ENCODE measurements at places on chromosomes 4 and X.
A peak's percentile ranks its signal among the peaks of the same experiment; 100 is the strongest.

DNA sequence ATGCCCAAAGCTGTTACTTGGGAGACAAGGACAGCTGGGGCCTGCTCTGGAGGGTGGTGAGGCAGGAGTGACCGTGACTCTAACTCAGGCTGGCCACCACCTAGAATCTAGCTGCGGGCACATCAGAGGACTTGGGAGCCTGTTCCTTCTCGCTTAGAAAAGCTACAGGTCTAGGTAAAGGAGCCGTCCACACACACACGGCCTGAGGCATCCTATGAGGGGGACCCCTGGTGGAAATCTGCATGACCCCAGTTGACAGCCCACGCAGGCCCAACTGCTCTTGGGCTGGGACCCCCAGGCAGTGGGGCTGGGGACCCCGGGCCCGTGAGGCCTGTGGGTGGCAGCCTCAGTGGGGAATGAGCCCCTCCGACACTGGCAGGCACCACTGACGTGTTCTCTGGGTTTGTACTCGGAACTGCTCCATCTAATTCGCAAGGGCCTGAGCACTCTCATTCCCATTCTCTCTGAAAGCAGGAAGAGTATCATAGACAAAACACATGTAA is 75.6 kb downstream of the ACOX3 start:
- no peak for DNase-seq

DNA sequence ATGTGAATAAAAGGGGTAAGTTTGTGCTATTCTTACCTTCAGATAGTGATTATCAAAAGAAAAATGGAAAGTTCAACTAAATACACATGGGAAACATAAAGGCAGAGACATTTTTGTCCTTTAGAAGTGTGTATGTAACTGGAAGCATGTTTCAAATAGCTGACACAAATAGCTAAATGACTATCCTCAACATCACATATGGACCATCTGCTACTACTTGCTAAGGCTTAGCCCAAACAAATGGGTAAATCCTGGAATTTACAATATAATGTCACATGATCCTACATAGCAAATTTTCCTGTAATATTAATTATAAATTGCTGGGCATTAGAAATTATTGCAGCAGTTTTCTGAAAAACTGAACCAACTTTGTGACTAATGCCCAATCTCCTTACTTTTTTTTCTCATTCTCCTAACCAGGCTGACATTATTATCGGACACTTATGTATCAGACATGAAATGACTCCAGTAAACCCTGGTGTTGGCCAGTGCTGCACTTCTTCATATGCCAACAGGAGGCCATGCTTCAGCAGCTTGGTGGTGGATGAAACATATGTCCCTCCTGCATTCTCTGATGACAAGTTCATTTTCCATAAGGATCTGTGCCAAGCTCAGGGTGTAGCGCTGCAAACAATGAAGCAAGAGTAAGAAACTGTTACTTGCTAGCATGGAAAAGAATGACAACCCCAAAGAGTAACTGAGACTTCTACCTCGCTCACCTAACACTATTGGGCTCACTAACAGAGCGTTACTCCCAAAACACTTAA is 16.1 kb downstream of the AFP start:
- no peak for DNase-seq

DNA sequence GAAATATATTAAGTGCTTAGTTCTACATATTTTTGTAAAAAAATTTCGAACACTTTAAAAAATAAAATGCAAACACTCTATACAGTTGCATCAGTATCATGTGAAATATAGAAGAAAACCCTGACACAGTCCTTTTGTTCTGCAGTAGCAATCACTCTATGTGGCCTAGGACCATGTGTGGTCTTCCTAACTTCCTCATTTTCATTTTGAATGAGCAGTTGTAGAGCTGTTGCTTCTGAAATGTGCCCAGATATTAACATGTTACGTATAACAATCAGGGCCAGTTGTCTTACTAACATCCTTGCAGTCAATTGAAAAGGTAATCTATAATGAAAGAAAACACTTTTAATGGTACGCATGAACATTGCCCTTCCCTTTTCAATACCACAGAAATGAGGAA is 107.9 kb downstream of the ZNF827 start:
- DNase-seq = no peak

GRCh38 chr4:31573554-31573953 is 853.4 kb downstream of the PCDH7 start:
- DNase-seq = no peak

GRCh38 chr4:8283631-8284121 is 14.1 kb downstream of the HTRA3 start:
- DNase-seq = no peak

DNA sequence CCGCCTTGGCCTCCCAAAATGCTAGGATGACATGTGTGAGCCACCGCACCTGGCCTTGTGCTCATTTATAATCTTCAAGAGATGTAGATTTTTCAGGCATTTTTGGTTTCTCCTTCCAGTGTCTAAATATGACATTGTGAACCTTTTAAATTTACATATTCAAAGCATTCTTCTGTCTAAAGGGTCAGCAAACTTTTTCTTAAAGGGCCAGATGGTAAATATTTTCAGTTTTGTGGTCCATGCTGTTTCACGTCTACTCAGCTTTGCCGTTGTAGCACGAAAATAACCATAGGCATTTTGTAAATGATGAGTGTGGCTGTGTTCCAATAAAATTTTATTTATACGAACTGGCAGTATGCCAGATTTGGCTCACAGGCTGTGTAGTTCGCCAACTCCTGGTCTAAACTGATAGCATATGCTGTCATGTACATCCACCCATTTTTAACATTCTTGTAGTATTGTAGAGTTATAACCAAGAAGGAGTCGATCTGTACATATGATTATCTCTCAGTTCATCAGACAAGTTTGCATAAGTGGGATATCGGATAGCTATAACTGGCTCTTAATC is 12.7 kb upstream of the GCNA start:
- DNase-seq = no peak

DNA sequence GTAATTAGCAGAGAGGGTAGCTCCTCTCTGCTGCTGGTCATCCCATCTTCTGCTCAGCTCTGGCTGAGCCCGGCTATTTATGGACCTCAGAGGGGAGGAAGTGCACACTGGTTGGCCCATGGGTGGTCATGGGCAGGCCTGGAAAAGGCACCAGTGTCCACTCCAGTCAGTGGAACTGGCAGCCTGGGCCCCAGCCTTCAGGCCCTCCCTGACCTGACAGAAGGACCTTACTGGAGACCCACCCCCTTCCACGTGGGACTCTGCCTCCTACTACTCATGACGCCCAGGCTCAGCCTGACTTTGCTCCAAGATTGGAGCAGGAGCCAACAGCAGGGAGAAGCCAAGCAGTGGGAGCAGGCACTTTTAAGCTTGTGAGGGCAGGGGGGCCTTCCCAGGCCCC is 8.0 kb upstream of the ART3 start:
- DNase-seq = no peak

DNA sequence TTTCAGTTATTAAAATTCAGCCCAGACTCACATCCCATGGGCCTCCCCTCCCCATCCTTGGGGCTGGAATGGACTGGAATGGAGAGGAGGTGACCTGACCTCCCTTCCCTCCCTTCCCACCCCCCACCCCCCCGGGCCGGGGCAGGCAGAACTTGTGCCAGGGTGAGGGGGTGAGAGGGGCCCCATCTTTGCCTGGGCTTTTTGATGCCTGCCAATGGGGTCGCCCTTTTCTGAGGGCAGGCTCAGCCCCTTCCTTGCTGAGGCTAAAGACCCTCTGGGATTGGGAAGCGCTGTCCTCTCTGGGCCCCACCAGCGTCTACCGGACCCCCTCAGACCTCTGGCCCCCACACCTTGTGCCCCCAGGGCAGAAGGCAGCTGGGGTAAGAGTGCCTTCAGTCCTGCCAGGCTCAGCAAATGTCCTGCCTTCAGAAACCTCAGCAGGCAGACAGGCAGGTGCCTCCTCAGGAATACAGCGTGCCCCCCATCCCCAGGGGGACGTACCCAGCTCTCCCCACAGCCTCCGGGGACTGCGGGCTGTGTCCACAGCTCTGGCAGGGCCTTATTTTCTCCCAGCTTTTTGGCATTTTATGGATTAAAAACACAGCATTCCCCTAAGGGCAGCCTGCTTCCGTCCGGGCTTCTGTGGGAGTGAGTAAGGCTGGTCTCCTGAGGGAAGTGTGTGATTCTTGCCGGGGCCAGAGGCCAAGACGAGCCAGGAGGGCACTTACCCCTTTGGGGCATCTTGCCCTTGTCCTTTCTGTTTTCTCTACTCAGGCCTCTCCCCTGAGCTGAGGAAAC is 12.6 kb upstream of the CCNQ start:
- DNase-seq = no peak

- no peak for DNase-seq
Observed at GRCh38 chr4:73922766-73923630, 53.8 kb downstream of the CXCL1 start.

GRCh38 chrX:16804923-16805464 is 18.7 kb downstream of the TXLNG start:
- DNase-seq = no peak

DNA sequence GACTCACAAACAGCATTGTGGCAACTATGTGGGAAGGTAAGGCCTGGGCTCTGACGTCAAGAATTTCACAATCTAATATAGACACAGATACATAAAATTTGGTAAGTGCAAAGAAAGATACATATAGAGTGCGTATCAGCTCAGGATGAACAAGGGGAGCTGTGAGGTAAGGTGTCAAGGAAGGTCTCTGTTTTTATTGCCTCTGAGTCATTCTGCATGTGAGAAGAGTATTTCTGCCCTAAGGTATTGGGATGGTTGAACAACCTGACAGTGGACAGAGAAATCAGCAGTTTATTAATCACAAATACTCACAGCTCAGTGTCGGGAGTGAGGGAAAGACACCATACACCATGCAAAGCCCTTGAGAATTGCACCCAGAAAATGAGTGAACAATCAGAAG is 89.8 kb downstream of the COMMD8 start:
- no peak for DNase-seq

DNA sequence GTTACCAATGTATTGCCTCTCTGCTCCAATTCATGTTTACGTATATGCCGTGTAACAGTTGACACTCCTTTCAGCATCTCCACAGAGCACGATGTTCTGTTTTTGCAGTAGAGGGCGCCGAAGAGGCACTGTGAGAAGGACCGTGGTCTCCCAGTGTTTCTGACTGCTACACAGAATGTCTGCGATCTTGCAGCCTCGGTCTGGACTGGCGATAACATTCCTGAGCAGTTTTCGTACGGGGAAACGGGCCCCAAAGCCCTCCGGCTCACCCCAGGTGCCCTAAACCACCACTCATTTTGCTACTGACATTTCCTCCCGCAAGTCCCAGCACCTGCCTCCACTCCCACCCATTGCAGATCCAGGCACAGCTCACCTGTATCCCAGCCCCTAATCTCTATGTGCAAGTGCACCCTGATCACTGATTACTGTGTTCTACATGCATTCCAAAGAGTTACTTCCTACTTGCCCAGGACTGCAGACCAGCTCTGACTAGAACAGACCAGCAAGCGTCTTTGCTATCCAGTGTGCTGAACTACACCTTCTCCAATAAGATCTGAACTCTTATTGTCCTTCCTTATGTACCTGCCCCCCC is 12.4 kb upstream of the NFXL1 start:
- peak; percentile 71 for DNase-seq

- no peak for DNase-seq
Observed at GRCh38 chrX:154712781-154713740, 37.8 kb downstream of the GAB3 start.

DNA sequence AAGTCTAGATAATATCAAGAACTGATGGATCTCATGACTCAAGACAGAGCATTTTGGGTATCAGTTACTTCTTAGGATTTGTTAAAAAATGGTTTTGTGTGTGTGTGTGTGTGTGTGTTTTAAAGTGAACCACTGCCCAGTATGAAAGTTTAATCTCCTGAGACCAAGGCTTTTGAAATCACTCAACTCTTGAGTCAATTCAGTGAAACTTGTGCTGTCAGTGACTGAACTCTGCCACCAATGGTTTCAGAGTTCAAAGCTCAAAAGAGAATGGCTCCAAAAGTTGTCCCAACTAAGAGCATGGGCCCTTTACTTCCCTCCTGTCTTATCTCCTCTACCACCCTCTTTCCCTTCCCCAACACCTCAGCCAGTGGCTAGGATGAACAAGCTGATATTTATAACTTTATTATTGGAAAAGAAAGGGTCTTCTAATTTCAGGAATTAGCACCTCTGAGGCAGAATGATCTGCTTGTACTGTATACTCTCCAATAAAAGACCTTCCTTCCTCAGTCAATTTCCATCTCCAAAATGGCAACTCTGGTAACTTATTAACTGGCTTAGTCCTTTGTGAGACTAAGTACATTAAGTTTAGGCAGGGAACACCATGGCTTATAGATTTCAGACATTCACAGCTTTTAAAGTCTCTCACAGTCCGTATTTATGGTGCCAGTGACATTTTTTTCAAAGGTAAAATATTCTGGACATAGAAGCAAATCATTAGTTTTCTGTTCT is 152.2 kb downstream of the REPS2 start:
- DNase-seq = no peak

DNA sequence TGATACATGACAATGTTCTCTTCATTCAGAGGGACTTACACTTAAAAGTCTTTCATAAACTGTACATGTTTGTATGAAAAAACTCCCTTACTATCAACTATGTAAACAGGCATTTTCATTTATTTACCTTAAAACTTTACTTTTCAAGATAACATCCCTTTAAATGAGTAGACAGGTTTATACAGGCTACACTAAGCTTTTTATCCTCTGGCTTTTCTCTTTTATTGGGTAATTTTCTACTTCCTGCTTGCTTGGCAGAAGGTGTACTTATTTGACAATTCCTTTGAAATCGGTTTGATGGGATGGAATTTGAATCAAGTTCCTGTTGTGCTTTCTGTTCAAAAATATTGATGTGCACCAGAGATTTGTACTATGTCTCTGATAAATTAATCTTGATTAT is 81.4 kb downstream of the PTPN13 start:
- DNase-seq = no peak

DNA sequence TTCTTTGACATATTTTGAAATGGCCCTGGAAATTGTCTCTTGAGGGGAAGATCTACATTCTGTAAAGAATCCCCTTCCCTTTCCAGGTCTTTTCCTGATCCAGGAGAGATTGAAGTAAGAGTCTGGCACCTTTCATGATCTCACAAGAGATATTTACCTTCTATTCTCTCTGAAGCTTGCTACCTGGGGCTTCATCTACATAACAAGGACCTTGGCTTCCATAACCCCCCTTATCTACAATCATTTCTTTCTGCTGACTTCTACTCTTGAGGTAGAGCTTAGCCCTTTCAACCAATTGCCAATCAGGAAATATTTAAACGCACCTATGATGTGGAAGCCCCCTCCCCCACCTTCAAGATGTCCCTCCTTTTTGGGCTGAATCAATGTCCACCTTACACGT is 383.7 kb upstream of the MAGEB18 start:
- no peak for DNase-seq

DNA sequence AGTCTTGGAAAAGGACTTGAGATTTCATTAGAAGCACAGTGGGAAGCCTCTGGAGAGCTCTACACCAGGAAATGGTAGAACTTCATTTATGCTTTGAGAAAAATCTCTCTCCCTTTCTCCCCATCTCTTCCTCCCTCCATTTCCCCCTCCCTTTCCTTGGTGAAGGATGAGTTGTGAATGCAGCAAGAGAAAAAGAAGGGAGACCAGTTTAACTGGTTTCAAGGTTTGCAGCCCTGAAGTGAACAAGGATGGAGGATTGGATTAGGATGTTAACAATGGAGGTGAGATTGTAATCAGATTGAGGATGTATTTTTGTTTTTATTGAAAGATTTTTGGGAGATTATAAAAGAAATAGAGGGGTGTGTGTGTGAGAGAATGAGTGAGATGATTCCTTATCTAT is 99.5 kb downstream of the ANK2 start:
- no peak for DNase-seq

GRCh38 chr4:15971068-15971801 is 8.3 kb upstream of the FGFBP2 start:
- DNase-seq = no peak

- no peak for DNase-seq
Observed at GRCh38 chrX:148536961-148537360, 36.5 kb downstream of the AFF2 start.

- DNase-seq = no peak
Observed at GRCh38 chr4:142236268-142236667, 599.9 kb downstream of the IL15 start.

Data from adrenal gland (tissue), 19 donors.